Activated T-cell treated with anti-CD3 and anti-CD28 coated beads, Interleukin-2, amount 50 U/mL, for 48 hours (primary cell): ENCODE measurements at places on chromosomes 2 and 18.

DNA sequence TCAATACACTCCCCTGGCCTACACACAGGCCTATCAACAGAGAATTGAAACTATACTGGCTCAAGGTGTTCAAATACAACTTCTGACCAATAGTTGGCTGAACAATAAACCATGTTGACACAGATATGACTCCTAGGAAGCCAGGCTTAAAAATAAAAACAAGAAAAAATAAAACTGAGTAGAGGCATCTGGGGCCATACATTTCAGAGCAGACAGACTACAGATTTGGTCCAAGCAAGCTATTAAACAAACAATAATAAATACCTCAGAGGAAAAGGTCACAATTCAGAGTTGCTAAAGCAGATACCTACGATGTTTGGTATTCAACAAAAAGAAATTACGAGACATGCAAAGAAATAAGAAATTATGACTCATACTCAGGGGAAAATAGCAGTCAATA, 132.8 kb upstream of the ACVR2A start:
- no peak for DNase-seq

DNA sequence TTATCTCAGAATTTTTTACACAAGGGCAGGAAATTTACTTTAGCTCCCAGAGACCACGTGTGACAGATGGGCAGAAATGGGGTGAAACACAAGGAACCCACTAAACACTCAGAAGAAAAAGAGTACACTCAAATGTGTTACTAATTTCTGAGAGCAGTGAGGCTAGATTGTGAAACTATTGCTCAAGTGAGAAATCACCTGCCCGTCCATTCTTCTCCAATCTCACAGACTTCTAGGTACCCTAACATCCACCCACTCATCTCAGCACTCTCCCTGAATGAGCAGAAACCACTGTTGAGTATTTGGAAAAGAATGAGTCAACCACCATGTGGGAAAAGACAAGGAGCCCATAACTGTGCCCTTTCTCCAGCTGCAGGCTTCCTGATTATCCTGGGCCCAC, 293.0 kb upstream of the CDH2 start:
- no peak for DNase-seq

DNA sequence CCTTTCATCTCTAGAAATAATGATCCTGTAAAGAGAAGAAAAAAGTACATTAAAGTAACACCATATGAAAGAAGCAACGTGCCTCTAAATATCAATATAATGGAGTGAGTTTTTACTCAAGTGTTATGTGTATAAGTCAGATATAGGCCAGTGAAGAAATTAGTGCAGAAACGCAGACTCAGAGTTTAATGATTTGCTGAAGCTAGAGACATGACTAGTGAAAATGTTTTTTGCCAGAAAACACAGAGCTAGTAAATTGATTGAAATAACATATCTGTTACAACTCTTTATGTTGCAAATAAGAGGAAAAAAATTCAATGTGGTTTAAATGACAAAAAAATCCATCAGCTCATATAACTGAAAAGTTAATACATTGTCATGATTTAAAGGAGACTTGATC, 217.2 kb upstream of the NXPH2 start:
- no peak for DNase-seq

- no peak for DNase-seq
Measured at GRCh38 chr2:164984428-164984827, 29.1 kb upstream of the SLC38A11 start.

DNA sequence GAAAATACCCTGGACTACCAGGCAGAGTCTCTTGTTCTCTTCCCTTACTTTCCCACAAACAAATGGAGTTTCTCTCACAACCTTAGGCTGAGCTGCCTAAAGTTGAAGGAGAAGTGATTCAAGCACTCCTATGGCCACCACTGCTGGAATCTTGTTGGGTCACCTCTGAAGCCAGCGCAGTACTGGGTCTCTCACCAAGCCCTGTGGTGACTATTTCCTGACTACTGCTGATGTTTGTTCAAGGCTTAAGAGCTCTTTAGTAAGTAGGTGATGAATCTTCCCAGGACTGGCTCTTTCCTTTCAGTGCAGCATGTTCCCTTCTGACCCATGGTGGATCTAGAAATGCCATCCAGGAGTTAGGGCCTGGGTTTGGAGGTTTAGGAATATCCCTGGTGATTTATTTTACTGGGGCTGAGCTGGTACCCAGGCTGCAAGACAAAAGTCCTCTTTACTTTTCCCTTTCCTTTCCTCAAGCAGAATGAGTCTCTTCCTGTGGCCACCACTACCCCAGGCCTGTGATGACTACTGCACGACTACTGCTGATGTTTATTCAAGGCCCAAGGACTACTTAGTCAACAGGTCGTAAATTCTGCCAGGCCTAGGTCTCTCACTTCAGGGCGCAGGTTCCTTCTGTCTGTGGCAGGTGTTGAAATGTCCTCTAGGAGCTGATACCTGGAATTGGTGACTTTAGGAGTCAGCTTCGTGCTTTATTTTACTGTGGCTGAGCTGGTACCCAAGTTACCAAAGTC, 121.8 kb downstream of the SLC4A10 start:
- DNase-seq: no peak

DNA sequence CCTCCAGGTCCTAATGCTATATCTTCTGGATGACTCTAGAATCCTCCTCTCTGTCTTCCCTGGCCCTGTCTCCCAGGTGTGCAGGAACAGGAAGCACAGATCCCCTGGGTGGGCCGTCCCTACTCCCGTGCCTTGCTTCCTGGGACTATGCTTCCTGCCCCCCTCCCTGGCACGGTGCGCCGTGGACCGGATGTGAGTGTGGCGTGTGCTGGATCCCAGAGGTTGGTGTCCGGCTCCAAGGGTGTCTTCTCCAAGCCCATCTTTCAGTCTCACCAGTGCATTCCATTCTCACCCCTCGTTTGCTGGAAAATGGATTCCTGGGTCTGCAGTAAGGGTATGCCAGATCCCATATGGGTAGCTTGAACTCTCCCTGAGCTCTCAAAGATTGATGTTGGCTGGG, 144.4 kb upstream of the TWIST2 start:
- DNase-seq: no peak
